ENCODE measurements at places on chromosomes 7 and 10.

DNA sequence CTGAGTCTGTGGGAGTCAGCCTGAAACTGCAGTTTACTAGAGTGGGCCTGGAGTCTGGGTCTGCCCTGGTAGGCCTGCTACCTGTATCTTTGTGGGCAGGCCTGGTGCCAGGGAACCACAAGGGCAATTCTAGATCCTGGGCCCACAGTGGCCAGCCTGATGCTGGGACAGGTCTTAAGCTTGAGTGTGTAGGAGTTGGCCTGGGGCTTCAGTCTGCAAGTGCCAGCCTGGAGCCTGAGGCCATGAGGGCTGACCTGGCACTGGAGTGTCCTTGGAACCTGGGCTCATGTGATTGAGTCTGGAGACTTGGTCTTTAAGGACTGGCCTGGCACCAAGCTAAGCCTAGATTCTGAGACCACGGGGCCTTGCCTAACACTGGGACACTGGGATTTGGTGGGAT is 245.7 kb upstream of the TEX47 start:
- no peak for DNase-seq

DNA sequence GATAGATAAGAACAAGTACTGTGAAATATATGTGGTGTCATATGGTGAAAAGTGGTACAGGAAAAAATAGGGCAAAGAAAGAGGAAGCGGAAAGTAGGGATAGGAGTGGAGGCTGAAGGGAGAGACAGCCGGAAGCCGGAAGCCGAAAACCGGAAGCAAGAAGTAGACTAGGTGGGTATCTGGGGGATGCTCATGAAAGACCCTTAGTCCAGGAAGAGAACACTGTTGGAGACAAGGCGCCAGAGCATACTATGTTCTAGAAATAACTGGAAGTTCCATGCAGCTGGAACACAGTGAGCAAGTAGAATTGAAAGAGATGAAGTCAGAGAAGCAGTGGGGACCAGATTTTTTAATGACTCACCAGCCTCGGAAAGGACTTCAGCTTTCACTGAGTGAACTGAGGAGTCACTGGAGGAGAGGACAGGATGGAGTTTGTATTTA is 22.5 kb downstream of the ST8SIA6 start:
- DNase-seq = peak; percentile 46

DNA sequence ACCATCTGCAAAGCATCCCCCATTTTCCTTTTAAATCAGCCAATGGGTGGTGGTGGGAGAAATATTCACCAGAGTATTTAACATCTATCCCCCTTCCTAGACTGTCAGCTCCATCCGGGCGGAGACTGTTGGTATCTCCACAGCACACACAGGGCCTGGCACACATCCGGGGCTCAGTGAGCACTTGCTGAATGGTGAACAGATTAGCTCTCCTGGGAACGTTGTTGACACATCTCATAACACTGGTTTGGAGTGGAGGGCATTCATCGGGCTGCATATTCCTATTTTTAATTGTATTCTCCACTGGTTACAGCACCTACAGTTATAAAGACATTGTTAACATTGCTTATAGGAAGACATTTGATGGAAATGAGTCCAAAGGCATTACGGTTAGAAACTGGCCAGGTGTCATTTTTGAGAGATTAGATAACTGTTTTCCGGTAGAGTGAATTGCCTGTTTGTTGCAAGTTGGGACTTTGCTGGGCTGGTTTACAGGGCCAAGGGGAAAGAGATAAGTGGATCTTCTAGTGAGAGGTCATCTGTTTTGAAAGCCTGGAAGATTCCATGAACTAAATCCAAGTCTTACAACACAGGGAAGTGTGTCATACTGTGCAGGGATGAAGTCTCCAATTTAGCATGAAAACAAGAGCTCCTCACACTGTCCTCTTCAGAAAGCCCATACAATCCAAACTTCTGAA is 101.8 kb downstream of the EGFR start:
- peak; percentile 49 for DNase-seq

DNA sequence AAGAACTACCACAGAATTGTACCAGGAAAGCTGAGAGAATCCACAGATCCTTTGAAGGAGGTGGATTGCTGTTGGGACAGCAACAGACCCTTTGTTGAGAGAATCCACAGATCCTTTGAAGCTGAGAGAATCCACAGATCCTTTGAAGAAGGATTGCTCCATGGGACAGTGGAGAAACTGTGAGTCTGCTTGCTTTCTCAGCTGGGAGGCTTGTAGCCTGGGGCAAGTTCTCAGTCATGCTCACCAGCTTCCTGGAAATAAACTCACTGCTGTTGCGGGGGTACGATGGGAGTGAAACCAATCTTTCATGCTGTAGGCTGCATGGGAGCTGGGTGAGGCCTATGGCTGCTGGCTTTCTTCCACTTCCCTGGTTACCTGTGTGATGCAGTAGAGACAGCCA is 106.3 kb downstream of the C7orf25 start:
- DNase-seq = no peak

GRCh38 chr10:10605551-10606081 is 412.1 kb upstream of the CELF2 start:
- DNase-seq = peak; percentile 91

DNA sequence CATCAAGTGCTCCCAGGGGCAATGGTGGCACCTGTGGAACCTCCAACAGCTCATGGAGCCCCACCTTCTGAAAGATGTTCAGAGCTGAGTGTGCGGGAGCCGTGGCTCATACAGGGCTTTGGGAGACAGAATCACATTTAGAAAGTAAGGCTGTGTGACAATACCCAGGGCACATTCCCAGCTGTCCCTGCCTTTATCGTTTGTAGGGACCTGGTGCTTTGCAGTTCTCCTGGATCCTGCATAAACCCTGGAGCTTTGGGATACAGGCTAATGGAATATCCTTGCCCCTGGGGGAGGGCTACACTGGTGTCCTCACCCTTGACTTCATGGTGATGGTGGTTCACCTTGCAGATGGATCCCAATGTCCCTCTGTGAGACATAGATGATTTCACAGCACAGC is 134.8 kb upstream of the LAMB4 start:
- DNase-seq = no peak

DNA sequence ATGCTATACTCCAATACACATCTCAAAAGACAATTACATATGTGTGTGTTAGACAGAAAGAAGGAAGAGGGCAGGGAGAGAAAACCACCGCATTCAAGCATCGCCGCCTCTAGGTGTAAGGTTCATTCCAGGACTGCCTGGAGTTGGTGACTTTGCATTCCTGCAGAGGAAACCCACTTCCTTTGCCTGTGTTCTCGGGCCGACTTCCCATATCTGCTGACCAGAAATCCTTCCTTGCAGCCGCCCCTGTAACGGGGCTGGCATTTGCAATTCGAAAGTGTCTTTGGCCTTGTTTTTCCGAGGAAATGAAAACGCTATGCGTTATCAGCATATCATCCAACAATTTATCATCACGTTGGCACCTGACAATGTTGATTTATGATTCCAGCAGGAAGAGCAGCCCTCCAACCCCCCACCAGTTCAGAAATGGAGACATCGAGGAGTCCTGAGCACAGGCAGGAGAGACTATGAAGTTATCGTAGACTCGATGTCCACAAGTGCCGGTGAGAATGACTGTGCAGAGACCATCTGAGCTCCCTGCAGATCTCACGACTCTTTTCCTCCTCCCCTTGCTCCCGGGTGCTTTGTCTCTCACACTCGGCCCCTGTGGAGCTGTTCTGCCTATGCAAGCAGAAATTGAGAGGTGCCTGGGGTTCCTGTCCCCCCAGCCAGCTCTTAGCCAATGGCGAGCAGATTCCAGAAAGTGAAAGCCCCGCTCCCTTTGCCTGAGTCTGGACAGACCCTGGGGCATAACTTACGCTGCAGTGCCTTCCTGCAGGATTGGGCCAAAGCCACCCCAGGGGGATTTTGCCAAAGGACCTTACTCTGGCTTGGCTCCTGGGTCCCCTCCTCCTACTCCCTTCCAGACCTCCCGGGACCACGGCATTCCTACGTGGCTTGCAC is 68.9 kb upstream of the FOXK1 start:
- peak; percentile 49 for DNase-seq

DNA sequence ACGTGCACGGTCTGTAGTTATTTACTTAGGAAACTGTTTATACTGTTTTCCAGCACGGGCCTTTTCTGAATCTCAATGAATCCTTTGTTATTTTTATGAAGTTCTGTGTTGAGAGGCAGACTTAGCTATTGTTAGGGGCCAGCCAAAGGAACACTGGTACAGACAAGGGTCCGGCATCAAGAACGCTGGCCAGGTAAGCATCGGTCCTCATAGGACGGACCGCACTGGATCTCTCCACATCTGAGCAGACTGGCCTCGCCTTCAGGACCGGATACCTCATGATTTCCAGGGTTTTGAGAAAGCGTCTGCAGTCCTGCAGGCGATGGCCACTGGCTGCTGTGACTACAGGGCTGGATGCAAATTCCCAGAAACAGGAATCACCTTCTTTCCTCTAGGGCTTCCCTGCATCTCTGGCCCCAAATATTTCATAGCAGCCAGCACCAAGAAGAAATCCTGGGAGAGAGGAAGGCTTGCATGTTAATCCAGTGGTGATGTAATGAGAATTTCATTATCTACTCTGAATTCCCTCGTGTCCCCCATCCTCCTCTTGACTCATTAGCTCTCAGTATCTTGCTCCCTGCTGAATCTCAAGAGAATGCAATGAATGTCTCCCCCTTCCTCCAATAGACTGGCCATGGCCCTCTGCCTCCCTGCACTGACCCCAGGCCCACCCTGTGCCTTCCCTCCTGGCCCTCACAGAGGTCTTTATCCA is 325.4 kb upstream of the NPVF start:
- DNase-seq = no peak

DNA sequence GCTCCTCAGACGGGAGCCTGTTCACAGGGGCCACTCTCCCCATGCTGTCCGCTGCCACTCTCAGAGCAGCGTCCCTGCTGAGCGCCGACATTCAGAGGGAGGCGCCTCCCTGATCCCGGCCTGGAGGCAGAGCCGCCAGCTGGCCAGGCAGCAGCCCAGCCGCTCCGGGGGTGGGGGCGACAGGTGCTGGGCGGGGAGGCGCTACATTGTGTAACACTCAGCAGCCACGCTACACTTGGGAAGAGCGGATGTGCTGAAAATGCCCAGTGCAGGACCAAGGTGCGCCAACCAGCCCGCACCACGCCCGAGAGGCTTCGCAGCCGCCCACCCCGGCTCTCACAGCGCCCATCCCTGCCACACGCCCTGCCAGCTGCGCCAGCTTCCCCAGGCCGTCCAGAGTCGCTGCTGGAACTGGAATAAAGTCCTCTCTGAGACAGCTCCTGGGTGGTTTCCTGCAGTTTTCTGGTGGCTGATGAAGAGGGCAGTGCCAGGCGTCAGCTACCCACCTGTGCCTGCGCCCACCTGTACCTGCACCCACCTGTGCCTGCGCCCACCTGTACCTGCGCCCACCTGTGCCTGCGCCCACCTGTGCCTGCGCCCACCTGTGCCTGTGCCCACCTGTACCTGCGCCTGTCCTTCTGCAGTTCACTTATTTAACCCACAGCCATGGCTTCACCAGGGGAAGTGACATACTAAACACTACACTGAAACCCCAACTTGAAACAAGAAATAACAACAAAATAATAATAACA is 25.7 kb downstream of the STK32C start:
- no peak for DNase-seq

GRCh38 chr7:17140406-17140805 is 158.0 kb upstream of the AHR start:
- DNase-seq = no peak

DNA sequence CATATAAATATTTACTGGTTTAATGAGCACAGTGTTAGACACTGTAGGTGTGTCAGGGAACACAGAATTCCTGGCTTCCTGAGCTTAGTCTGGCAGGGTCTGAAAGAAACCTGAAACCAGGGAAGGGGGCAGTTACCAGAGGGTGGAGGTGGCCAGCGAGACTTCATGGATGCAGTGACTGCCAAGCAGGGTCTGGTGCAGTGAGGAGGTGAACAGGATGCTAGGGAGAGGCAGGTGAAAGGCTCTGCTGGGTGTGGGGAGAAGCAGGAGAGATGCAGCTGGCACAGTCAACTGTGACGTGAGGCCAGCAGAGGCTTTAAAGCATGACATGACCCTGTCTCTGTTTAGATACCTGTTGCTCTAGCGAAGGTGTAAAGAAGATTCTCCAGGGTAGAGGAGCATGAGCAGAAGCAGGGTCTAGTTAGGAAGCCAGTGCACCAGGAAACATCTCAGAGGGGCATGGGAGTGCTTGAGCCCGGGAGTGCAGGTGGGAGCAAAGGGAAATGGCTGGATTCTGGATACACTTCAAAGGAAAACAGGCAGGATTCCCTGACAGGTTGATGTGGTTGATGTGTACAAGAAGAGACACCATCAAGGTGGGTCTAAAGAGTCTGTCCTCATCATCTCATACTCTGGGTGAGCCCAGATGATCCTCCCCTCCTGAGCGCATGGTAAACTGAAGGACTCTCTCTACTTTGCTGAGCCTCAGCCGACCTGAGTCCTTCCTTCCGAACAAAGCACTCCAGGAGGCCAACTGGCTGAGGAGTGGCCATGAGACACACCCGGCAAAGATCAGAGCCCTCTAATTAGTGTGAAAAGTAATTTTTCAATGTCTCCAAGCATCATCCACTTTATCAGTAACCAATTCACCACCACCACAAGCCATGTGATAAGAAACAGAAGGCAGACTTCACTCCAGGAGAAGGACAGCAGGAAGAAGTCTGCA is 186.8 kb downstream of the COBL start:
- no peak for DNase-seq

DNA sequence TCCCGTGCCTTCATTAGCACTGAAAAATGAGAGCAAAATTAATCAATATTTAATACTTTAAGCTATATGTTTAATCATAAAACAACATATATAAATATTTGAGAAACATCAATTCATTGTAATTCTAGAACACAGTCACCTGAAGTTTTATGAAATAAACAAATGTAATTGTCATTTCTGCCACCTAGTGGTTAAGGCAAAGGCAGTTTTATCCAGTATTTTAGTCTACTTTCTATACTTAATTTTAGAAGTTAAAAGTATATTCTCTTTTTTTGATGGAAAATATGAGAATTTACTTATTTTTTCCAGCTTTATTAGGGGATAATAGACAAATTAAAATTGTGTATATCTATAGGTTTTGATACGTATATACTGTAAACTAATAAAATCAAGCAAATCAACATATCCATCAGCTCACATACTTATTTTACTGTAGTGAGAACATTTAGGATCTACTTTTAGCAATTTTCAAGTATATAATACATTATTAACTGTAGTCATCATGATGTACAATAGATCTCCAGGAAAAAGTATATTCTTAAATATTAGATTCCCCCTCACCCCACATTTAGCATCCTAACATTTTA is 16.9 kb downstream of the PCGF6 start:
- DNase-seq = peak; percentile 8

- no peak for DNase-seq
Observed at GRCh38 chr7:27527348-27527714, 135.4 kb downstream of the HIBADH start.

DNA sequence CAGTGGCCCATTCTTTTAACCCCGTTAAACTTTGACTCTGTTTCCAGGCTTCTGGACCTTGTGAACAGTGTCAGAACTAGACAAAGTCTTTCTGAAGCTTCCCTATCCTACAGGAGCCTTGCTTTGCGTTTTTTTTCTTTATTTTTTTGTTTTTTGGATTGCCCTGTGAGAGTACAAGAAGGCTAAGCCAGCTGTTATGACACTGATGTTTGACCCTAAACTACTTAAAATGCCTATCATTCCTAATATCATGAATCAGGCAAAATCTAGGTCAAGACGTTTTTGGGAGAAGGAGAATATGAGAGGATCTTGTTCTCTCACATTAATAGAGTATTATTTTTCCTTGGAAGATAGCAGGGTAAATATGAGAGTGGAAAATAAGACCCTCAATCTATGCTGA is 79.8 kb downstream of the EPDR1 start:
- DNase-seq = no peak
